ENCODE measurements at places on chromosomes 1 and 21. TPM values are rescaled to one million over a fixed set of nuclear protein-coding genes. Genes with fewer than 3 reads are reported as not detected.

The SRRM1 gene
- total RNA-seq, result 294 TPM

GRCh38 chr1:100657876-100658715 lies 61.4 kb upstream of the VCAM1 start:
- no peak overlapping the region for H3K27ac ChIP-seq
- no peak for DNase-seq
- no peak overlapping the region for H3K4me3 ChIP-seq
- no peaks in the 10 kb centered on the region for H3K36me3 ChIP-seq

GRCh38 chr1:228233136-228233535 lies 25.3 kb downstream of the OBSCN start:
- no peaks in the 10 kb centered on the region for H3K27me3 ChIP-seq
- H3K4me1 ChIP-seq, result no peaks in the 10 kb centered on the region
- no peak overlapping the region for H3K27ac ChIP-seq

The FCRL3 gene
- 1.0 TPM for total RNA-seq

DNA sequence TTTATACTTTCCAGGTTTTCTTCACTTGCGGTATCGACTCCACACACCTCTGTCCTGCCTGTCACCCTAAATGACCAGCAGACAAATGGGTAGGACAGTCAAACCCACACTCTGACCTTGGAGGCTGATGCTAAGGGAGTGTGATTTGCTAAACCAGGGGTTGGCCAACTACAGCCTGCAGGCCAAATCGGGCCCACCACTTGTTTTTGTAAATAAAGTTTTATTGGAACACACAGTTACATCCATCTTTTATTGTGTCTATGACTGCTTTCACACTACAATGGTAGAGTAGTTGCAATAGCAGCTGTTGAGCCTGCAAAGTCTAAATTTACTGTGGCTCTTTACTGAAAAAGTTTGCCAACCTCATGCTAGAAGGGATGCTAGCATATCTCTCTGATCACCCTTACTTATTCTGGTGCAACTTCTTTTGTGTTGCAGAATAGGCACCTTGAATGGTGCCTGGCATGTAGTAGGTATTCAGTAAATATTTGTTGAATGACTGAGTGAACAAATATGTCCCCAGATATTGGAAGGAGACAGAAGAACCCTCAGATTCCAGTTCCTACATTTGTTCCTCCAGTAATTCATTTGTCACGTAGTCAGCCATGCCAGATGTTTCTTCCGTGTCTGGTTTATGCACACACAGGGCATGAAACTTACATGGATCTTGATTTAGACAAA lies 18.6 kb downstream of the IFNGR2 start:
- no peak overlapping the region for H3K4me3 ChIP-seq
- DNase-seq, result no peak
- no peaks in the 10 kb centered on the region for H3K27me3 ChIP-seq
- peaks cover 4% of the 10 kb centered on the region for H3K36me3 ChIP-seq

DNA sequence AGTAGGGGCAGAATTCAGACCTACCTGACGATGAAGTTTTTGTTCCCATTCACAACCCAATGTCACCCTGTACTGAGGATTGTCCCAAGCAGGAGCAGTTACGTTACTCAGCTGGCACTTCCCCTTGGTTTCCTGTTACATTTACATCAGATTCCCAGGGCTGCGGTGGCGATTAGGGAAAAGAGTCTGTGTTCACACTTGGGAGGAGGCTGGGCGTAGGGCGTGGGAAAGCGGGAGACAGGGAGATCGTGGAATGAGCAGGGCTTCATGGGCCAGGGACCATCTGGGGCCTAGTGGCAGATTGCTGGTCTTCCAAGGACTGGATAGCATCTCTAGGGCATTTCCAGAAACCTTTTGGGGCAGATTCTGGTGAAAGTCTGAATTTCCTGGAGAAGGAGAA lies 39.0 kb downstream of the TBX19 start:
- no peak for DNase-seq
- H3K27ac ChIP-seq, result no peak overlapping the region
- H3K27me3 ChIP-seq, result no peaks in the 10 kb centered on the region
- no peak overlapping the region for H3K4me3 ChIP-seq

GRCh38 chr1:5780324-5780716 lies 211.9 kb downstream of the NPHP4 start:
- H3K4me1 ChIP-seq, result no peaks in the 10 kb centered on the region
- no peaks in the 10 kb centered on the region for H3K27me3 ChIP-seq
- H3K4me3 ChIP-seq, result no peak overlapping the region

- H3K27ac ChIP-seq, result no peak overlapping the region
- peaks cover 20% of the 10 kb centered on the region for H3K4me1 ChIP-seq
Measured at GRCh38 chr21:29453511-29453910, 154.8 kb downstream of the BACH1 start.

The CTPS1 gene
- total RNA-seq, result 139 TPM

DNA sequence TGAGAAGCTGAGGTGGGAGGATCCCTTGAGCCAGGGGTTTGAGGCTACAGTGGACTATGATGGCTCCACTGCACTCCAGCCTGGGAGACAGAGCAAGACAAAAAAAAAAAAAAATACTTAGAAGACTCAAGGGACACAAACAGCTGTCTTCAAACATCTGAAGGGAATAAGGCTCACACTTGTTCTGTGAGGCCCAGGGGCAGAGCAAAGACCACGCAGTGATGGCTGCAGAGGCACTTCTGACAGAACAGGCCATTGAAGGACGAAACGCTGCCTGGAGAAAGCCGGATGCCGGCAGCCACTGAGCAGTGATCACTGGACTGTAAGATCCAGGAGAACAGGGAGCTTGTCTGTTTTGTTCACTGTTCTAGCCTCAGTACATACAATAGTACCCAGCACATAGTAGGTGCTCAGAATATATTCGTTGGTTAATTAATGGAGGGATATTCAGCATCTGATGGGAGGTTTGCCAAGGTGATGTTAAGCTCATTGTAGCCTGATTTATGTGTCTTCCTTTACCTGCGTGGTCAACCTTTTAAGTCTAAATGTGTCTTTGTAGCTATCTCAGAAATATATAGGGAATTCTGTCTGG lies 12.1 kb upstream of the NDC1 start:
- H3K36me3 ChIP-seq, result peaks cover 6% of the 10 kb centered on the region
- no peaks in the 10 kb centered on the region for H3K4me1 ChIP-seq
- no peak overlapping the region for H3K4me3 ChIP-seq

DNA sequence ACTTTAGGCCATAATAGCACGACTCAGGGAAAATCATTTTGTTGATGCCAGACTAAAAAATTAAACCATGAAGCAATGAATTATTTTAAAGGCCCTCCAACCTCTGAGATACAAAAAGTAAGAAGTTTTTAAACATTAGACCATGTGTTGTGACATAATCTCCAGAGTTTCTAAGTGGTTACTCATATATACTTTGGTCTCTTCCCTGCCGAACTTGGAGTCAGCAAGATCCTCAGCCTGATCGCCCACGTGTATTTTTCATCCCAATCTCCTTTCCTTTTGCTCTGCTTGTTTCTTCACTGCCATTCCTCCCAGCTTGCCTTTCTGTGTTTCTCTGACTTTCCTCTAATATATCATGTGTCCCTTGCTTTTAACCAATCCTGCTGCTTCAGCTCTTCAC lies 3.8 kb downstream of the ARV1 start:
- peaks cover 10% of the 10 kb centered on the region for H3K4me1 ChIP-seq
- H3K27me3 ChIP-seq, result no peaks in the 10 kb centered on the region
- no peak overlapping the region for H3K4me3 ChIP-seq
- no peak overlapping the region for H3K27ac ChIP-seq
- peaks cover 29% of the 10 kb centered on the region for H3K36me3 ChIP-seq

The HMGCS2 gene
- total RNA-seq, result not detected

DNA sequence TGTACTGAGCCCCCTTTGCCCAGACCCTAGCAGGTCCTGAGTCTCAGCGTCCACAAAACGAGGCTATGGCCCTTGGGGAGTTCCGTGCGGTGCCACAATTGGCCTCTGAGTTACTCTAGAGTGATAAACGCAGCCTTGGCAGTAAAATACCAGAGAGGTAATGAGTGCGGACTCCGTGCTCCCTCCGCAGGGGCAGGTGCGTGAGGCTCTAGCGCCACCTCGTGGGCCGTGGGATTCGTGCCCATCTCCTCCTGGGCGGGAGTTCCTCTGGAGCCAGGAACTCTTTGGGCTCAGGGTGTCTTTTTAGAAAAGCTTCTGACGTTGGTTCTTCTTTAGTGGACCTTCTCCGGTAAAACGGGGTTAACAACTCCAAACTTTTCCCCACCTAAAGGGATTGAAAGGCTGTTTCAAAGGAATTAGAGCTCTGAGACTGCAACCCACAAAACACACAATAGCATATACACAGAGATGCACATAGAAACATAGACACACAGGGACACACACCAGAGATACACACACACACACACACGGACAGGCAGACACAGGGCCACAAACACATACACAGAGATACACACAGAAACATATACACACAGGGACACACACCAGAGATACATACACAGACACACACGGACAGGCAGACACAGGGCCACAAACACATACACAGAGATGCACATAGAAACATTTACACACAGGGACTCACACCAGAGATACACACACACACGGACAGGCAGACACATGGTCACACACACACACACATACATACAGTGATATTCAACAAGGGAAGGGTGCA lies 99.4 kb downstream of the KCNJ15 start:
- H3K4me3 ChIP-seq, result no peak overlapping the region
- no peak overlapping the region for H3K27ac ChIP-seq
- H3K27me3 ChIP-seq, result peaks cover 10% of the 10 kb centered on the region
- peak; percentile 68 for DNase-seq
- peaks cover 8% of the 10 kb centered on the region for H3K4me1 ChIP-seq

DNA sequence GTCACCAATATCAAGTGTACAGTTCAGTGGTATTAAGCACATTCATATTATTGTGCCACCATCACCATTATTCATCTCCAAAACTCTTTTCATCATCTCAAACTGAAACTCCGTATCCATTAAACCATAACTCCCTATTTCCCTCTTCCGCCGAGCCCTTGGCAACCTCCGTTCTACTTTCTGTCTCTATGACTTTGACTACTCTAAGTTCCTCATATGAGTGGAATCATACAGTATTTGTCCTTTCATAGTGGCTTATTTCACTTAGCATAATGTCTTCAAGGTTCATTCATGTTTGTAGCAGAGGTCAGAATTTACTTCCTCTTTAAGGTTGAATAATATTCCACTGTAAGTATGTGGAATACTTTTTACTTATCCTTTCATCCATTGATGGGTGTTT lies 21.7 kb downstream of the SELP start:
- H3K36me3 ChIP-seq, result peaks cover 7% of the 10 kb centered on the region
- no peaks in the 10 kb centered on the region for H3K27me3 ChIP-seq
- H3K27ac ChIP-seq, result no peak overlapping the region
- no peak for DNase-seq
- peaks cover 29% of the 10 kb centered on the region for H3K4me1 ChIP-seq

The LCE3A gene
- total RNA-seq, result not detected

DNA sequence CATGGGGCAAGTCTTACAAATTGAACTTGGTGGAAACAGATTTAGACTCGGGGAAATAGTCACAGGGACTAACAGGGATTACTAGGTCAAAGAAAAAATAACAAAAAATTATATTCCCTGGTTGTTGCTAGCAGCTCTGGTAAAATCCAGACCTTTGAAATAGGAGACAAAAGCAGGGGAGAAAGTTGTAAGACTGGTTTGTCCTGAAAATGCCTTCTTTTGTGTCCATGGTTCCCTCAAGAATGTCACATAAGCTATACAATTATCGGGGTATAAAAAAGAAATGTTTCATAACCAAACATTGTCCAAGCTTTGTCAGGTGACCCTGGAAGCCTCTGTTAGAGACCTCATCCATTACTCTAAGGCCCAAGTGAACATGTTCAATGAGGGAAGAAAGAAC lies 33.1 kb downstream of the KIAA0319L start:
- H3K4me3 ChIP-seq, result no peak overlapping the region
- no peak for DNase-seq
- H3K27ac ChIP-seq, result no peak overlapping the region

GRCh38 chr1:23548704-23549143 lies 10.6 kb downstream of the ID3 start:
- H3K4me3 ChIP-seq, result no peak overlapping the region
- no peak overlapping the region for H3K27ac ChIP-seq
- H3K36me3 ChIP-seq, result no peaks in the 10 kb centered on the region
- peaks cover 23% of the 10 kb centered on the region for H3K4me1 ChIP-seq

The AGBL4 gene
- total RNA-seq, result 0.14 TPM

The FCAMR gene
- total RNA-seq, result not detected

The OR2L13 gene
- not detected for total RNA-seq

DNA sequence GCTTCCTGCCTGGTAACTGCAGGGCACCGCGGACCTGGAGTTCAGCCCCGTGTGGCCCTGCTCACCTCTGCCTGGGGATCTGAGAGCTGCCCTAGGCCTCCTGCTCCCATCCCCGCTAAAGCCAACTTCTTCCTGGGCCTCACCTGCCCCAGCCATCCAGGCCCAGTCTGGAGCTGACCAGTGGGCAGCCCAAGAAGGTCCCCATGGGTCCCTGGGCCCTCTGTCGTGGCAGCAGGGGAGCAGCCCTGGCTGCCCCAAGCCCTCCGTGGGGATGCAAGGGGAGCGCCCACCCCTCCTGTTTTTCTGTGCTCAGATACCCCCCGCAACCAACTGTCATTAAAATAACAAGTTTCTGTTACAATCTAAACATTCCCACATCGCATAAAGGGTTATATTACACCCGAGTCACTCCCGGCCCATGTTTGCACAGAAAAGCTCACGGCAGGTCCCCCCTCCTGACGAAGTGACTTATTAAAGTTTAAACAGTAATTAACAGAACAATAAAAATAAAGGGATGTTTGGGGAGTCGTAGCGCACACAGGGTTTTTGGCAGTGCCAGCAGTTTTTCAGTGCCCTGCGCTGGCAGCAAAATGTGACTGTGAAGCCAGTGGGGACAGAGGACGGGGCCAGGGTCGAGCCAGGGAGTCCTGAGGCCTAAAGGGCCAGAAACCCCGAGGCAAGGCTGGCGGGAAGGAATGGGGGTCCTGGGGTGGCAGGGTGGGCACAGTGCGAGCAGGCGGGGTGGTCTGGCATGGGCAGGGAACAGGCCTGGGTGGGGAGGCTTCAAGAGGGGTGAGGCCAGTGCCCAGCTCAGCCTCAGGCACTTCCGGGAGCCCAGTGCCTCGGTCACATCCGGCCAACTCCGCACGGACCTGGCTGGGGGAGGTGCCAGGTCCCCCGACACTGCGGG lies 121.5 kb downstream of the CASZ1 start:
- H3K4me1 ChIP-seq, result peaks cover 4% of the 10 kb centered on the region
- no peak overlapping the region for H3K4me3 ChIP-seq
- no peak for DNase-seq
- no peak overlapping the region for H3K27ac ChIP-seq
- no peaks in the 10 kb centered on the region for H3K36me3 ChIP-seq

GRCh38 chr1:227792216-227793078 lies 23.0 kb upstream of the PRSS38 start:
- no peak overlapping the region for H3K4me3 ChIP-seq
- no peak for DNase-seq
- no peak overlapping the region for H3K27ac ChIP-seq
- H3K36me3 ChIP-seq, result no peaks in the 10 kb centered on the region

The CRYBG2 gene
- 5.1 TPM for total RNA-seq

- H3K36me3 ChIP-seq, result no peaks in the 10 kb centered on the region
- no peak overlapping the region for H3K4me3 ChIP-seq
- no peaks in the 10 kb centered on the region for H3K27me3 ChIP-seq
- no peak overlapping the region for H3K27ac ChIP-seq
- H3K4me1 ChIP-seq, result no peaks in the 10 kb centered on the region
Measured at GRCh38 chr1:184164536-184164935, 113.0 kb downstream of the TSEN15 start.

- peak overlapping the region; percentile 80 for H3K4me3 ChIP-seq
- DNase-seq, result no peak
- H3K27ac ChIP-seq, result peak overlapping the region; percentile 77
Measured at GRCh38 chr1:27428316-27429028, 36.0 kb downstream of the GPR3 start.

GRCh38 chr1:230833511-230833910 lies 34.8 kb downstream of the C1orf198 start:
- peaks cover 4% of the 10 kb centered on the region for H3K27me3 ChIP-seq
- no peak overlapping the region for H3K4me3 ChIP-seq
- peaks cover 5% of the 10 kb centered on the region for H3K36me3 ChIP-seq
- H3K4me1 ChIP-seq, result no peaks in the 10 kb centered on the region
- no peak for DNase-seq

The STK40 gene
- total RNA-seq, result 43.1 TPM

The CR1L gene
- not detected for total RNA-seq
